ENCODE measurements at places on chromosomes 13 and 19.

- DNase-seq = no peak
Measured at GRCh38 chr13:106109391-106109791, 426.1 kb downstream of the EFNB2 start.

DNA sequence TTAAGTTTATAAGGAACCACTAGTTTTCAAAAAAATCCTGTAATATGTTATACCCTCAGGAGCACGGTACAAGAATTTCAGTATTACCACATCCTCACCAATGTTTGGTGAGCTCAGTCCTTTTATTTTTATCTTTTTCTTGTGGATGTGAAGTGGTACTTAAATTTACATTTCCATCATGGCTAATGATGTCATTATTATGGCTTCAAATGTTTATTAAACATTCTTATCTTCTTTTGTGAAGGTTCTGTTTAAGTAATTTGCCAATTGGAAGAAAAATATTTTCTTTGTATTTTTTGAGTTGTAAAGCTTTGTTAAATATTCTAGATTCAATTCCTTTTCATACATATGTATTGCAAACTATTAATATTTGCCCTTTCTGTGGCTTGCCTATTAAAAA, 291.0 kb downstream of the ENOX1 start:
- DNase-seq = no peak

DNA sequence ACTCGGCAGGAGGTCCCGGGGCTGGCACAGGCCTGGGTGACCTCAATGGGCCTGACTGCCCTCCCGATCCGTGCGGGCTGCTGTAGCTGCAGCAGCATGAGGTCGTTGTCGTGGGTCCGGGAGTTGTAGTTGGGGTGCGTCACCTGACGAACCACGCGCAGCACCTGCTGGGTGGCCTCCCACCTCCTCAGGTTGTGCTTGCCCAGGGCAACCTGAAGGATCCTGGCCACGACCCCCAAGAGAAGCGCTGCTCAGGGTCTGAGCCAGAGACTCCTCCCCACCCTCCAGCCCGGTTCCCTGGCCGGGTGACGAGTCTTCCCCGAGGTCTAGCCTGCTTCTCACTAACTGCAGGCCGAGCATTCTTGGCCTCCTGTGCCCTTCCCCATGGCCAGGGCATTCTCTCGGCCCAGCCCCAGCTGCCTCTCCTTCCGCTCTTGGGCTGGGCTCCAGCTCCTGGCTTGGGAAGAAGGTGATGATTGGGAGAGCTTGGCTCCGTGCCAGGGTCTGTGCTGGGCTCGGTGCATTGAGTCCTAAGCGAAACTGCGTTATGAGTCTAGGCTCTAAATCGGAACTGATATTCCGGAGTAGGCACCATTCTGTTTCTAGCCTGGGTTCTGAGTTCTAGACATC, 3.1 kb downstream of the KLK14 start:
- no peak for DNase-seq

DNA sequence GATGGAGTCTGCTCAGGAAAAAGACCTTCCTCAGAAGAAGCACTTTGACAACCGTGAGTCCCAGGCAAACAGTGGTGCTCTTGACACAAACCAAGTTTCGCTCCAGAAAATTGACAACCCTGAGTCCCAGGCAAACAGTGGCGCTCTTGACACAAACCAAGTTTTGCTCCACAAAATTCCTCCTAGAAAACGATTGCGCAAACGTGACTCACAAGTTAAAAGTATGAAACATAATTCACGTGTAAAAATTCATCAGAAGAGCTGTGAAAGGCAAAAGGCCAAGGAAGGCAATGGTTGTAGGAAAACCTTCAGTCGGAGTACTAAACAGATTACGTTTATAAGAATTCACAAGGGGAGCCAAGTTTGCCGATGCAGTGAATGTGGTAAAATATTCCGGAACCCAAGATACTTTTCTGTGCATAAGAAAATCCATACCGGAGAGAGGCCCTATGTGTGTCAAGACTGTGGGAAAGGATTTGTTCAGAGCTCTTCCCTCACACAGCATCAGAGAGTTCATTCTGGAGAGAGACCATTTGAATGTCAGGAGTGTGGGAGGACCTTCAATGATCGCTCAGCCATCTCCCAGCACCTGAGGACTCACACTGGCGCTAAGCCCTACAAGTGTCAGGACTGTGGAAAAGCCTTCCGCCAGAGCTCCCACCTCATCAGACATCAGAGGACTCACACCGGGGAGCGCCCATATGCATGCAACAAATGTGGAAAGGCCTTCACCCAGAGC, 16.2 kb upstream of the ZNF544 start:
- DNase-seq = no peak

DNA sequence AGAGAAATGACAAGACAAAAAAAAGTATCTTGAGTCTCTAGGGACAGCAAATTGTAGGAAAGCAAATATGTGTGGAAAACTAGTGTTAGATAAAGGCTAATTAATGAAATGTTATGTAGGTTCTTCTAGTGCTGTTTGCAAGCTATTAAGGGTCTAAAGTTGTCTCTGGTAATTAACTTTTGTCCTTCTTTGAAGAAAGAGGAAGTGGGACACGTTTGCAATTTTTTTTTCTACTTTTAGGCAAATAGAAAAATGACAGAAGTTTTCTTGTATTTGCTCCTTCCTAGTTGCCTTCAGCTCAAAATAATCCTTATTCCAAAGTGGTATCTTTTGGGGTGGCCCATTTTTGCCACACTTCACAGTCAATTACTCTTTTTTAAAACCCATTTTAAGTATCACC, 1877.7 kb upstream of the PRR20A start:
- no peak for DNase-seq

DNA sequence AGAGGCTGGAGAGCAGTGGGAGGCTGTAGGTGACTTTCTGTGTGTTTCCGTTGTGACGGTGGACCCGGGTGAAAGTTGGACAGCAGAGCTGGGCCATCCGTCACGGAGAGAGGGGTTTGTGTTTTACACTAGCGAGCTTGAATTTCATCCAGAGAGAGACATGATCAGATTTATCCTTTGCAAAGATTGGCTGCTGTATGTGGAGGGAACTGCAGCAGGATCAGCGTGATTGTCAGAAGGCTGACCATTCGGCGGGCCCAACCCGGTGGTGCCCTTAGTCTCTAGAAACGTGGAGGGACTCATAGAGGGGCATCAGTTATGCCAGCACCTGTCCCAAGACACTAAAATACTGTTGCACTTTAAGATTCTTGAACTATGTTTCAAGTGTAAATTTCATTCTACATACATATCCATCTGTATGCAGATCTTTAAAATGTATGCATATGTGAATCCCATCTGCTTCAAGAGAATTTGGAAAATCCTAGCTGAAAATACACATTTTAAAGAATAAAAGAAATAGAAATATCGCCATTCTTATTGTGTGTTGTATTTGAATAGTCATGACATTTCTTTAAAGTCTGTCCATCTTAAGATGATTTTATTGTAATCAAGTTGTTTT, 7.0 kb downstream of the FAM124A start:
- DNase-seq = no peak

GRCh38 chr13:103187721-103188156, 121.5 kb upstream of the SLC10A2 start:
- DNase-seq = no peak

All from vagina (tissue), 2 donors.